ENCODE measurements at places on chromosomes 6 and 20.
A peak's percentile ranks its signal among the peaks of the same experiment; 100 is the strongest.

DNA sequence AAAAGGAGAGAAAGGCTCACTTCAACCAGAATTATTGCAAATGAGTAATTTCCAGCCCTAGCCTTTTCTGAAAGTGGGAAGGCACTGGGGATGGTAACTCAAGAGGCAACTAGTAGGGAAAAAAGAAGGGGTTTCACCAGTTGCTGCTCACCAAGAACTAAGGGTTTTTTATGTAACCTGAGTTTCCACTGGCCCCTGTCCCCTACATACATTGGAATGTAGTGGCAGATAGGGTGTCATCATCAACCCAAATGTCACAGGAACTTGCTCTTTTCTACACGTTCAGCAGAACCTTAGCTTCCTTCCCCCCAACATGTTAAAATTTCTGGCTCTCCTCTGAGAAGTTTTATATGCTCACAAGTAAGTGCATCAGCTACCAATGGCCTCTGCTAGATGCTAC is 38.2 kb upstream of the PKHD1 start:
- DNase-seq, result no peak

DNA sequence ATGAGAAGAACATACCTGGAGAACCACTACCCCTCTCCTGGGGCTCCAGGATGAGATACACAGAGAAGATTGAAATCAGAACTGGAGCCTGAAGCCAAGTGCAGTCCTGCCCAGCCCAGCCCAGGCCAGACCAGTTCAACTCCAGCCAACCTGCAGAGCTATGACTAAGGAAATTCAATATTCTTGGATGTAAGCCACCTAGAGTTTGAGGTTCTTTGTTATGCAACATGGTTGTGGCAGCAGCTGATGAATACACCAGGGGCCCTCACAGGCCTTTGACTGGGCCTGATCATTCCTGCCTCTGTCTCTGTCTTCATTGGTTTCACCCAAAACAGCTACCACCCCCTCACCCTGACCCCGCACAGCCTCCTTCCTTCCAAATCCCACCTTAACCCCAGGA is 167.8 kb downstream of the LRFN2 start:
- no peak for DNase-seq

GRCh38 chr6:45566882-45567281 is 189.1 kb upstream of the SUPT3H start:
- no peak for DNase-seq

- DNase-seq, result peak; percentile 62
Measured at GRCh38 chr6:134176264-134176975, 124.0 kb upstream of the SLC2A12 start.

DNA sequence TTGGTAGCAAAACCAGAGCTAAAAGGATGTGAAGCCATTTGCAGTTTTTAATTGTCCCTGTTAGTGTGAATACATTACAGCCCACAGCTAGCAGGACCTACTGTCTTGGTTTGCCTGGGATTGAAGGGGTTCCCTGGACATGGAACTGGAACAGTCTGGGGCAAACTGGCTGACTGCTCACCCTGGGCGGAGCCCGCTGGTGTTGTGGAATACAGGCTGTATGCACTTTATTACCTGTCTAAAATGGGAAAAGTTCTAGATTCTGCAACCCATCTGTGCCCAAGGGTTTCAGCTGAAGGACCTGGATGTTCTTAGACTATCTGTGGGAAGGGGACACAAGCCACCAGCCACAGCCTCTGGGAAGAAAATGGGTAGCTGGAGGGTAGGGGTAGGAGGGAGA is 12.2 kb upstream of the CDKN1A start:
- no peak for DNase-seq

DNA sequence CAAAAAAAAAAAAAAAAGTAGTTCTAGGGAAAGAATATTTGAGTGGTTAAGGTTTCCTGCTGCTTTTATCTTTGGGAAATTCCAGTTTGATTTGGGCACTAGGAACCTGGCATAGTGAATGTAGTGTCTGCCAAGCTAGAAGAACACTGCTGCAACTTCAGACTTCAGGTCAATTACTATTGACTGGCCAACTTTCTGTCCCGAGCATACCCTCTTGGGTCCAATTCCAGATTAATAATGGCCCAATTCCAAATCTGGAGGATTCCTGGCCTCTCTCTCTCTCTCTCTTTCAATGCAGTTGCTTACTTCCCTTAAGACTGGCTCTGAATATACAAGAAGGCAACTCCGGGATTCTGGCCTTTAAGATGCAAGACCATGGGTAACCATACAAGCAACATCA is 74.9 kb downstream of the ANKEF1 start:
- DNase-seq, result no peak

DNA sequence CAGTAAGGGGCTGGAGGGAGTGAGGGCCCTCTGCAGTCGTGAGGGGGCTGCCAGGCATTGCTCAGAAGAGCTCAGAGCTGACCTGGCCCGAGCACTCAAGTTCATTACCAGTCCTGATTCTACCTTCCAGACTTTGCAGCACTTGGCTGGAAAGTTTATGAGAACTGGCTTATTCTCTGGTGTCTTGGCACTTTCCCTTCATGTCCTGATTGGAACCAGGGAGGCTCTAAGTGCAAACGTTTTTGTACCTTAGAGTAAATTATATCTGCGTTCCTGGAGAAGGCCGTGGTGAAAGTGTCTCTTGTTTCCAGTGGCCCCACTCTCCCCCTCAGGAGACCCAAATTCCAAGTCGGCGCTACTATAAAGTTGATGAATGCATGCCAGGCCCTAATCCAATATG is 402.3 kb downstream of the CDC5L start:
- DNase-seq, result no peak

GRCh38 chr6:134347885-134348805 is 30.2 kb upstream of the SGK1 start:
- DNase-seq, result peak; percentile 23

- DNase-seq, result no peak
Measured at GRCh38 chr6:34922177-34922663, 33.2 kb downstream of the ANKS1A start.

GRCh38 chr6:34982424-34982852 is 93.4 kb downstream of the ANKS1A start:
- no peak for DNase-seq

DNA sequence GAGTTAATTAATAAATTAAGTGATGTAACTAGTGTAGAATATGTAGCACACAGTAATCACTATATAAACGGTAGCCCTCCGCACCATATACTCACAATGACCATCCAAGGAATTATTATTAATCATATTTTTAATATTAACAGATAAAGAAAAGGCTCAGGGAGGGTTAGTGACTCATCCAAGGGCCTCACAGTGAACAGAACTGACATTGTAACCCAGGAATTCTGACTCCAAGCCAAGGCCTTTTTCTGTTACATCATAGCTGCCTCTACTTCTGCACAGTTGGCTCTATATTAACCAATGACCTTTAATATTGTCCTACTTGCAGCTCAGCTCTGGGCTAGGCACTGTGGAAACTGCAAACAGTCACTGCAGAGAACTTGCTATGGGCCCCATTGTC is 117.5 kb upstream of the SIRPG start:
- DNase-seq, result no peak

- DNase-seq, result no peak
Measured at GRCh38 chr6:90256698-90257485, 39.8 kb downstream of the BACH2 start.

- no peak for DNase-seq
Measured at GRCh38 chr6:31920811-31921210, 6.7 kb upstream of the C2 start.

DNA sequence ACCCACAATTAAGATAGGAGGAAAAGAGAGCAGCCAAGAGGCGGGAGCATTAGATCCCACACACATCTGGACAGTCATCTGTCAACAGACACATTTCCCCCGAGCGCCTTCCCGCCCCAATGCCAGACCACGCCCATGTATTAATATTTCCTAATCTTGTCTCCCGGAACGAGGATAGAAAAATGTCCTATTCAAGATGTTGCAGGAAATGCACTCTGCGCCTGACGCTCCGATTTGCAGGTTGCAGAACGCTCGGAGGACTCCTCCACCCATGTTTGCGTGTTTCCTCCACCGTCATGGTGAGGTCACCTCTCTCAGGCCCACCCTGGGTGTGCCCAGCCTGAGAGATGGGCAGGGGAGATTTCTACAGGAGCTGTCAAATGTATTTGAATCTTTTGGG is 215.2 kb downstream of the TAF4 start:
- DNase-seq, result no peak

- DNase-seq, result no peak
Measured at GRCh38 chr6:2783188-2783963, 18.2 kb downstream of the WRNIP1 start.

- no peak for DNase-seq
Measured at GRCh38 chr6:51116723-51117122, 298.1 kb downstream of the TFAP2B start.

GRCh38 chr6:57276946-57277345 is 40.5 kb upstream of the PRIM2 start:
- DNase-seq, result no peak

- peak; percentile 40 for DNase-seq
Measured at GRCh38 chr6:33312361-33313104, 1.3 kb downstream of the TAPBP start.

GRCh38 chr6:146915671-146916127 is 288.5 kb upstream of the STXBP5 start:
- DNase-seq, result no peak

DNA sequence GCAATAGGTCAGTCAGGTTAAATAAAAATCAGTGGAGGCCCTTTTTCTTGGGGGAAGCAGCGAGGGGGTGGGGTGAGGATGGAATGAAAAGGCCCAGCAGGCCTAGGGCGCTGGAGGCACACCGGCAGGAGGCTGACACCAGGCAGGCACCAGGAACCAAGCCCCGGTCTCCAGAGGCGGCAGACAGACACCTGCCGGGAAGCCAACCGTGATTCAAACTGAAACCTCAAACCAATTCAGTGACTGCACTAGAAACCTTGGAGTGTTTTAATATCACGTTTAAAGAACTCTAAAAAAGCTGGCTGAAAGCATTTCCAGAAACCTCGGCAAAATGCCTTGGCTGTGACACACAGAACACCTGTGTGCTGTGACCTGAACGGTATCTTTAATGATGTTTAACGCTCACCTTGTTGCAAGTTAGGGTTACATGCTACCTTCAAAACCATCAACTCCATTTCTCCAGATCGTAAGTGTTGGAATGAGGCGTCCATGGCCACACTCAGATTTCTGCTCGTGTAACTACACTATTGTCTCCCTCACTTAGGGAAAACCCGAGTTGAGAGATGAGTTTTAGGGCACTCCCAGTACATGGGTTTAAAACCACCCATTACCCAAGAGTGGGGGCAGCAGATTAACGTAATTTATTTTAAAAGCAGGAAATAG is 27.2 kb downstream of the DIDO1 start:
- DNase-seq, result no peak

DNA sequence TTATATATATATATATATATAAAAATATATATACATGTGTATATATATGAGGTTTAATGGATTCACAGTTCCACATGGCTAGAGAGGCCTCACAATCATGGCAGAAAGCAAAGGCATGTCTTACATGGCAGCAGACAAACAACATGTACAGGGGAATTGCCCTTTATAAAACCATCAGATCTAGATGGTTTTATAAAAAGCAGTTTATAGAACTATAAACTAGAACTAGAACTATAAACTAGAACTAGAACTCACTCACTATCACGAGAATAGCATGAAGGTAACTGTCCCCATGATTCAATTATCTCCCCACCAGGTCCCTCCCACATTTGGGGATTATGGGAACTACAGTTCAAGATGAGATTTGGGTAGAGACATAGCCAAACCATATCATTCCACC is 56.8 kb downstream of the PDSS2 start:
- no peak for DNase-seq

GRCh38 chr6:158358450-158359077 is 46.3 kb downstream of the TULP4 start:
- no peak for DNase-seq

DNA sequence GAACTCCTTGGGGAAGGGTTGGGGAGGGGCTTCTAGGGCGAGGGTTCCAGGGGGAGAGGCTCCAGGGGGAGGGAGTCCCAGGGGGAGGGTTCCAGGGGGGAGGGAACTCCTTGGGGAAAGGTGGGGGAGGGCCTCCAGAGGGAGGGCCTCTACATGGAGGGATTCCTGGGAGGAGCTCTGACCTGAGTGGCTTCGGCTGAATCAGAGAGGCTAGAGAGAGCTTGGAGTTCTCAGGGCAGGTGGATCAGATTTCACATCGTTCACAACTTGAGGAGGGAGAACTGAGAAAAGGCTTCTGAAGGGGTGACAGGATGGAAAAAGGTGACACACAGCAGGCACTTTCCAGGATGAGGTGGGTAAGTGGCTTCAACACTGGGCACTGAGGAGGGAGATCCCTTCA is 49.1 kb downstream of the DAAM2 start:
- no peak for DNase-seq

DNA sequence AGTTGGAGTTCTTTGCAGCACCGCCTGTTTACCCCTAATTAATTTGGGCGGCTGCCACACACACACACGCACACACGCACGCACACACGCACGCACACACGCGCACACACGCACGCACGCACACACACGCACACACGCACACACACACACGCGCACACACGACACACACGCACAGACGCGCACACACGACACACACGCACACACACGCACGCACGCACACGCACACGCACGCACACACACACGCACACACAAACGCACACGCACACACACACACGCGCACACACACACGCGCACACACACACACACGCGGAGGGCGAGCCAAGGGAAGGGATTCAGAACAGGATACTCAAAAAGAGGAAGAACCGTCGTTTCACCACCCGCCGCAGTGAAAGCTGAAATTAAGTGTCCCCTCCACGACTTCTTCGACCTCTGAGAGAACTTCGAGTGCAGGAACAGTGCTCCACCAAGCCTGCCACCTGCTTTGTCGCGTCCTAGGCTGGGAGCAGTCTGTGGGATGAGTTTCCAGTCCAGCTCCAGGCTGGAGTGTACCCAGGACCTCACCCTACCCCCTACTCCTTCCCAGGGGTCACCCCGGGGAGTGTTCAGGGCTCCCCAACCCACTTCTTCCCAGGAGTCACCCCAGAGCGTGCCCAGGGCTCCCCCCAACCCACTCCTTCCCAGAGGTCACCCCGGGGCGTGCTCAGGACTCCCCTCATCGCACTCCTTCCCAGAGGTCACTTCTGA is 1.1 kb downstream of the RNASET2 start:
- peak; percentile 42 for DNase-seq

GRCh38 chr6:1747531-1747930 is 137.8 kb downstream of the FOXC1 start:
- no peak for DNase-seq

- DNase-seq, result no peak
Measured at GRCh38 chr20:23151885-23152284, 65.8 kb upstream of the CD93 start.

DNA sequence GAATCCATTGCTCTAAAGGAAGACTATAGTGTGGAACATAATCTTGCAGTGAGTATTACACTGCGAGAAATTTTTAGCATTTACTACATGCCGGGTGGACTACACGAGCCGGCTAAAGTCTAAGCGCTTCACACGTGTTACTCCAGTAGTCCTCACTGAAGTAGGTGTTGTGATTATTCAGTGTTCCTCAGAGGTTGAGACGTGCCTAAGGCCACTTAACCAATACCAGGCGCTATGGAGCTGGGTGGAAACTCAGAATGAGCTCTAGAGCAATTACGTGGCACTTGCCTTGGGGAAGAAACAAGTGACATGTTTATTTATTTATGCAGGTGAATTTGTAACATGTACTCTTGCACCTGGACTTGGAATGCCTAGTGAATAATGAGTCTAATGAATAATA is 46.4 kb downstream of the SASH1 start:
- no peak for DNase-seq
